ENCODE measurements at places on chromosomes 5 and 9. TPM values are rescaled to one million over a fixed set of nuclear protein-coding genes. Genes with fewer than 3 reads are reported as not detected.

Gene ELOVL7
- 31.6 TPM for total RNA-seq

Gene RASA1
- 41.4 TPM for total RNA-seq

Gene CDKN2A
- total RNA-seq = 3.6 TPM

Gene SPOCK1
- total RNA-seq = 20.1 TPM

Gene SPATA31E1
- not detected for total RNA-seq
